Heart left ventricle (tissue), 16 donors: ENCODE measurements at places on chromosomes 12 and 14. TPM values are rescaled to one million over a fixed set of nuclear protein-coding genes. Genes with fewer than 3 reads are reported as not detected.

RAB35 gene
- 16.4 TPM for total RNA-seq

GUCY2C gene
- not detected for total RNA-seq

RNASE1 gene
- 160 TPM for total RNA-seq

MIP gene
- 0.28 TPM for total RNA-seq

SERPINA10 gene
- total RNA-seq: not detected

- DNase-seq: no peak
These were observed 10.0 kb upstream of the KLC1 start for GRCh38 chr14:103619057-103619456.

DNA sequence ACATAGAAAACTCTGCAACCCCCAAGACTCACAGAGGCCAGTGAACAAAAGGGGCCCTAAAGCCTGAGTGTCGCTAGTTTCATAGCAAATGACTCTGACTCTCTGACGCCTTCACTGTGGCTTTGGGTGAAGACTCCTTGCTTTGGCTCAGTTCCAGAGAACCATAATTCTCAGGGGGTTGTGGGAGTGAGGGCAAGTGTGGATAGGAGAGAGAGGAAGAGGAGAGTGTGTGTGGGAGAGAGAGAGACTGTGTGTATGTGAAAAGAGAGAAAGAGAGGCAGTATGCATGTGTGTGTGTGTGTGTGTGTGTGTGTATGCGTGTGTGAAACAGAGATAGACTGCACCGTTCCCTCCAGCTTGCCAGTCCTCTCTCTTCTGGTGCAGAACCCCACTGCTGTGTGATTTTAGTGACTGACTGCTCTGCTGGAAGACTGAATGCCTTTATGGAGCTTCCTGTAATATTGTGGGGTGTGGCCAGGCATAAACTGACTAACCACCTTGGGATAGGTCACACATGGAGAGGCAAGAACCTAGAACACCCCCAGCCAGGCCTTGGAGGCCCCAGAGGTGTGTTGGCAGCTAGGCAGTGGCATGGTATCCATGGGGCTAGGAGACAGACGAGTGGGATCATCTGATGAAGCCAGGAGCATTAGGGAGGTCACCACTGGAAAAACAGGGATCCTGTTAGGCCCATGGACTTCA lies 45.9 kb upstream of the STXBP6 start:
- DNase-seq: no peak

- DNase-seq: no peak
These were observed 142.9 kb upstream of the KITLG start for GRCh38 chr12:88723219-88723618.

GRCh38 chr12:29614694-29615325 lies 117.3 kb upstream of the OVCH1 start:
- DNase-seq: no peak

- no peak for DNase-seq
These were observed 25.4 kb upstream of the ATXN2 start for GRCh38 chr12:111624540-111624939.
